Nucleus accumbens (tissue), 56 donors: ENCODE measurements at places on chromosomes 13 and 19.

DNA sequence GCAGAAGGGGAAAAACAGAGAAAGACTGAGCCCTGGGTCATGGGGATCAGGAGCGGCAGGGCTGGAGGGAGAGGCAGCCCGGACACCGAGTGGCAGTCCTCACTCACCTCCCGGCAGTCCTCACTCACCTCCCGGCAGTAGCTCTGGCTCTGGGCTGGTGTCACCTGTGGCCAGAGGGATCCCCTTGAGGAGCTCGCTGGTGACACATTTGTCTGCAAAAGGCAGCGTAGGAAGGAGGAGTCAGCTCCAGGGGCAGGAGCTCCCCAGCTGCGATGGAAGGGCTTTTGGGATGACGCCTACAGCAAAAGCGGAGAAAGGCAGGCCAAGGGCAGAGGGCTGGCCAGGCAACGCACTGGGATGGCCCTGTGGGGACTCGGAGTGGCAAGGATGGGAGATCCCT, 739 bp downstream of the EIF3G start:
- DNase-seq, result no peak

DNA sequence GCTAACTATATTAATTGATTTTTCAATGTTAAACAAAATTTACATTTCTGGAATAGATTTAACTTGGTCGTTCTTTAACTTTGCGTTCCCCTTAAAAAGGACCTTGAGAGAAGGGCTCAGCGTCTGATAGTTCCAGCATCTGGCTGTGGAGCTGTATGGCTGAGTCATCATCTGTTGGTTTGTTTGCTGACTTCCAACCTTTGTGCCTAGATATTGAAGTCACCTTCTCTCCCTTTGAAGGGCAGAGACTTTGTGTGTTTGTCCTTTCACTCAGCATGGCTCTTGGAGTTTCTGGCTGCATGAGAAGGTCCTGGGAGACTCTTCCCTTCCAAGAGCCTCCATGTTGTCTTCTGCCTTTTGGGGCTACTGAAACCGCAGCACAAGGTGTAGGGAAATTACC, 16.6 kb upstream of the IRS2 start:
- no peak for DNase-seq

DNA sequence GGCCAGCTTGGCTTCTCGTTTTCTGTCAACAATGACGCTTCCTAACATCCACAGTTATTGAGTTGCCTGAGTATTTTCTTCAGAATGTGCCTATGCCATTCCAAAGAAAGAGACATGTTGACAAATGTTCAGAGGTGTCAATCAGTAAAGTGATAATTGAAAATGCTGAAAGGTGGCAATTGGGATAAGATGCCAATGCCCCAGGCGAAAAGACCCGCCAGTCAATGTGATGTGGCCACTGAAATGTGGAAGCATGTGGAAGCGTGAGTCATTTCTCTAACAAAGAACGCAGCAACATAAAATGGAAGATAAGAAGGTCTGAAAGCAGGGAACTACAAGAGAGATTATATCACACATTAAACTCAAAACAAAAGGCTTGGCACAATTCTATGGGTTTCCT, 882.2 kb upstream of the SLC10A2 start:
- no peak for DNase-seq

- no peak for DNase-seq
Measured at GRCh38 chr13:25857830-25858229, 194.0 kb downstream of the SHISA2 start.

- DNase-seq, result peak; percentile 95
Measured at GRCh38 chr19:52570000-52570861, at the start of gene ZNF701. TSS of gene ZNF701 (plus strand) at chr19:52570287. CDS start at chr19:52574148, 3,861 bp downstream.

DNA sequence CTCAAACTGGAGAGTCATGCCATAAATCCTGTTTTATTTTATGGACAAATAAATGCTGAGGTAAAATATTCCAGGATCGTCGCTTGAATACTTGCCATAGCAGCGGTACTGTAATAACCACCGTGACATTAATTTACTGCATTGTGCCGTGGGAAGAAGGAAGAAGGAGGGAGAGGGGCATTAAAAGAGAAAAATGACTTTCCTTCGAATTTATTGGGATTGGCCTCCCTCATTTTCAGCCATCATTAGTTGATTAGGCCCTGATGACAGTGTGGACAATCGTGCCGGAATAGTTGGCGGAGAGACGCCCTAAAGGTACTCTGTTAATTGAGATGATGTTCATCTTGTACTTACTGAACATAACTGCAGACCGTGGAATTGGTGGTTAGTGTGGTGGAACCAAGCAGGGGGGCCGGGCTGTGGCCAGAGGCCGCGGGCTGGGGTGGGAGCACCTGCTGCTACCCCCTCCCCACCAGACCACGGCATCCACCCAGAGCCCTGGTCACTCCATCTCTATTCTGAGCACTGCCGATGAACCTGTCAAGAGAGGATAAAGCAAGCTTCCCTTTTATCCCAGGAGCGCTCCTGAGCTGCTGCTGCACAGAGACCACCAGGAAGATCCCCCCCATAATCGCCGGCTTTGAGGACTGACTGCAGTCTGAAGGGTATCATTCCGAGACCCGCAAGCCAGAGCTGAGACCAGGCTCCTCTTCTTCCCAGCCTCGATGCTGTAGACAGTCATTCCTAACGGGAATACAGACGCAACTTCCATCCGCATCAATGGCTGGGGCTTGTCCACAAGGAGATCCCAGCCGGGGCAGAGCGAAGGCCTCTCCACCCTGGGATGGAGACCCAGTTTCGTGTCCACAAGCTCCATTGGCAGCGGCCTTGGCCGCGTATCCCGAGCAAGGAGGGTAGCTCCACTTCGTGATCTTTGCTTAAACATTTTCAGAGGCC, 168.3 kb upstream of the TSHZ3 start:
- DNase-seq, result no peak

DNA sequence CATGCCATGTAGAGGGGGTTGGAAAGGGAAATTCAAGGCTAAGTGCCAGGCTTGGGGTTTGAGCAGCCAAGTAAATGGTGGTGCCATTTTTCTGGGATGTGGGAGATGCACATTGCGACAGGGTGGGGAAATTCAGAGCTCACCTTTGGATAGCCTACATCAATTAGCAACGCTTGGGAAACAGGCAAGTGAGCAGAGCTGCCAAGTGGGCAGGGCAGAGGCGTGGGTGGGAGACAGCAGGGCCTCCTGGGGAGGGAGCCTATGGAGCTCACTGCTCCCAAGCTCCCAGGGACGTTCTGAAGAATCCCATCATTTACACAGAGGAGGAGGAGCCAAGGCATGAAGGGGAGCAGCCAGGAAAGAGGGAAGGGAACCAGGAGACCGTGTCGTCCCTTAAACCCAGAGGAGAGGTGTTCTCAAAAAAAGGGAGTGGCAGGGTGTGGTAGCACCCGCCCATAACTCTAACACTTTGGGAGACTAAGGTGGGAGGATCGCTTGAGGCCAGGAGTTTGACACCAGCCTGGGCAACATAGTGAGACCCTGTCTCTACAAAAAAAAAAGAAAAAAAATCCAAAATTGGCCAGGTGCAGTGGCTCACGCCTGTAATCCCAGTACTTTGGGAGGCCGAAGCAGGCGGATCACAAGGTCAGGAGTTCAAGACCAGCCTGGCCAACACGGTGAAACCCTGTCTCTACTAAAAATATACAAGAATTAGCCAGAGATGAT, 11.5 kb upstream of the CCNE1 start:
- no peak for DNase-seq

- DNase-seq, result no peak
Measured at GRCh38 chr13:30892966-30893365, 13.1 kb upstream of the MEDAG start.

- no peak for DNase-seq
Measured at GRCh38 chr13:51440381-51440780, 12.5 kb downstream of the INTS6 start.

DNA sequence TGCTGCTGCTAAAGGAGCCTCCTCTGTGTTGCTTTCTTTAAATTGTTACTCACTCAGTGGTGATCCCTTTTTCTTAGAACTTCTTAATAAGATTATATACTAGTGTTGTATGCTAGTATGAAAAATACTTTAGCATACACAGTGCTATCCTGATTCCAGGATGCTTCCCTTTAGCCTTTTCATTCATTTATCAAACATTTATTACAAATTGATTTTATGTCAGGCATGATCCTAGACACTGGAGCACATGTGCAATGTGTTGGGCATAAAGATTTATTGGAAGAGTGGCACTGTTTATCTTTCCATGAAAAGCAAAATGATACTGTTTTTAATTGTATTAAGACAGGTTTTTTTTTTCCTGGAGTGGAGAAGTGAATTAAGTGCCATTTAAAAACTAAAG, 249.6 kb downstream of the GPC5 start:
- DNase-seq, result no peak

DNA sequence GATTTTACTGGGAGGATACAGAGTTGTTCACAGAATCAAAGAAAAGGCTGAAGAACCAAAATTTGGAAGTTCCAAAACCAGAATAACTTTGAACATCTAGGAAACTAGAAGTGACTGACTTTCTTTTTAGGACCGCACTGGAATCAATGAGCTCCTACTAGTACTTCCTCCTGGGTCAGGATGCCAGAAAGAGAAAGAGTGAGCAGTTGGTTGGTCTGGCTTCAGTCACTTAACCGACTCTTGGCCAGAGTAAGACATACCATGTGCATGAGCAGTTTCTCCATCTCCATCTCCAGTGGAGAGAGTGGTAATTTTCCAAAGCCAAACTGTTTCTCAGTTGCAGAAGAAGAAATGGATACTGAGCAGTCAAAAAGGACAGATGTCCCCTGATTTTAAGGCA, 27.1 kb upstream of the MTUS2 start:
- no peak for DNase-seq

DNA sequence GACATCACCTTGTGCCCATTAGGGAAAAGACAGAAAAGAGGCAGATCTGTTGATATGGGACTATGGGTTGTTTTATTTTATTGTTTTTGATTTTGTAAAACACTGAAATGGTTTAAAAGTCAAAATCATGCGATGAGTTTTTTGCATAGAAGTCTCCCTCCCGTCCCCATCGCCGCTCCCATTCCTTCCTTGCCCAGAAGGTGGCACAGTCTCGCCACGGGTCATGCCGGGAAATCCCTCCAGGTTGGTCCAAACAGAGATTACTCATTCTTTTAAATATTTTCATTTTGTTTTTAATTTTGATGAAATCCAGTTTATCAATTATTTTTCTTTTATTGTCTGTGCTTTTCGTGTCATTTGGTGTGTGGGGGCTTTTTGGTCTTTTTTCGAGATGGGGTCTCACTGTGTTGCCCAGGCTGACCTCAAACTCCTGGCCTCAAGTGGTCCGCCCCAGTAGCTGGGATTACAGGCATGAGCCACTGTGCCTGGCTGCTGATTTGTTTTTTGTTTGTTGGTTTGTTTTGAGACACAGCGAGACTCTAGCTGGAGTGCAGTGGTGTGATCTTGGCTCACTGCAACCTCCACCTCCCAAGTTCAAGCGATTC, 9.2 kb downstream of the PGPEP1 start:
- no peak for DNase-seq
